DMS79 (cell line): ENCODE measurements at places on chromosomes 5 and 9.

DNA sequence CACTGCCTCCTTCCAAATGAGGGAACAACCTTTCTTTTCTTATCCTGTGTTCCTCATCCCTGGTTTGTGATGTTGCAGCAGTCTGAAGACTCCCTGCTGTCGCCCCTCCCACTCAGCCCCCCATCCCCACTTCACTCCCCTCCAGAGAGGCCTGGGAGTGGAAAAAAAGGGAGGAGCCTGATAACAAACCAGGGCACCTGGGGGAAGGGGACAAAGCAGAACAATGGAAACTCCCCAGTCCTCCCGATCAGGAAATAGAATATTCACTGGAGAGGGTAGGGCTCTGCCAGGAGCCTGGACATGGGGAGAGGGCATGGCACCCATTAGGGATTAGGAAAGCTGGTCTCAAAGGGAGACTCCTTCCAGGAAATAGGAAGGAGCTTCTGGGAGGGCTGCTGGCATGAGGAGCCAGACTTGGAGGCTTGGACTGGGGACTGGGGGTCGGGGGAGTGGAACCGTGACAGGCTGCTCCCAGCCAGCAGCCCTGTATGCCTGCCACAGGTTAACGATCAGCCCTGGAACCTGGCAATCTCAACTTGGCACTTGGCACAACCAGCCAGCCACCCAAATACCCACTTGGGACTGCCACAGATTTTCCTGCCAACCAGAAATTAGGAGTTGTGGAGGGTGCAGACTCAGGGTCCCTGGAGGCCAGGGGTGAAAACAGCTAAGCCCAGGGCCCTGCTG, 20.0 kb downstream of the PCDH1 start:
- peak; percentile 20 for DNase-seq

DNA sequence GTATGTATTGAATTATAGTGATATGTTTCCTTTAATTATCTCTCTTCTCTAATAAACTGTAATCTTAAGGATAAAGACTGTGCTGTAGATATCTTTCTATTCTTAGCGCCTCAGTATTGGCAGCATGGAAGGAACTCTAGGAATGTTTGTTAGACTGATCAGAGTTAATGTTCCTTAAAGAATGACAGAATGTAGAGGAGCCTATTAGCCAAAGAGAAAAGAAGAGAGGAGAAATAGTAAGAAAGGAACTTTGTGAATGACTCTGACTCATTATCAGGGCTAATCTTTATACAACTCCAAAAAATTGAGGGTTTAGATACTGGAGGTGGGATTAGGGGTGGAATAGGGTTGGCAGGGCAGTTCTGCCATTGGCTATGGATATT, 59.0 kb upstream of the NUDT12 start:
- DNase-seq = no peak

GRCh38 chr5:173802670-173803165, 85.4 kb upstream of the CPEB4 start:
- DNase-seq = no peak

- no peak for DNase-seq
Observed at GRCh38 chr5:115813719-115814118, 2.7 kb downstream of the CDO1 start.

GRCh38 chr9:127419348-127419747, 4.8 kb upstream of the ZNF79 start:
- DNase-seq = no peak
